ENCODE measurements at places on chromosomes 3 and 15. TPM values are rescaled to one million over a fixed set of nuclear protein-coding genes. Genes with fewer than 3 reads are reported as not detected.
A peak's percentile ranks its signal among the peaks of the same experiment; 100 is the strongest.

- DNase-seq: no peak
These were observed 16.5 kb upstream of the FGF7 start for GRCh38 chr15:49406352-49407118.

DNA sequence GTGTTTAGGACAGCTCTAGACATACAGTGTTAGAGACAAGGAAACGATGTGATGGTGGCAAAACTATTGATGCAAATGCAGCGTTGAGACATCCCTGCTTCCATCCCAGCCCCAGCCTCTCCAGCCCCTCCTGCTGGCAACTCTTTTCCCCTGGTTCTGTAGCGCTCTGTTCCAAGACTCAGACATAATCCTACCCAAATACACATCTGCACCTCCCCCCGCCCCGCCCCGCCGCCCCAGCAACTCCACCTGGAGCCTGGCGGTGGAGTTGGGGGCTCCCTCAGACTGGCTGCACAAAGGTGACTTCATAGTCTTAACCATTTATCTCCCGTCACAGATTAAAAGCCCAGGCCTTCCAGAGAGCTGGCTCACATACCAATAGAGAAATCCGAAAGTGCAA lies 7.2 kb upstream of the SEC22A start:
- DNase-seq: no peak

- DNase-seq: no peak
These were observed 59.1 kb upstream of the COL8A1 start for GRCh38 chr3:99579246-99579645.

DNA sequence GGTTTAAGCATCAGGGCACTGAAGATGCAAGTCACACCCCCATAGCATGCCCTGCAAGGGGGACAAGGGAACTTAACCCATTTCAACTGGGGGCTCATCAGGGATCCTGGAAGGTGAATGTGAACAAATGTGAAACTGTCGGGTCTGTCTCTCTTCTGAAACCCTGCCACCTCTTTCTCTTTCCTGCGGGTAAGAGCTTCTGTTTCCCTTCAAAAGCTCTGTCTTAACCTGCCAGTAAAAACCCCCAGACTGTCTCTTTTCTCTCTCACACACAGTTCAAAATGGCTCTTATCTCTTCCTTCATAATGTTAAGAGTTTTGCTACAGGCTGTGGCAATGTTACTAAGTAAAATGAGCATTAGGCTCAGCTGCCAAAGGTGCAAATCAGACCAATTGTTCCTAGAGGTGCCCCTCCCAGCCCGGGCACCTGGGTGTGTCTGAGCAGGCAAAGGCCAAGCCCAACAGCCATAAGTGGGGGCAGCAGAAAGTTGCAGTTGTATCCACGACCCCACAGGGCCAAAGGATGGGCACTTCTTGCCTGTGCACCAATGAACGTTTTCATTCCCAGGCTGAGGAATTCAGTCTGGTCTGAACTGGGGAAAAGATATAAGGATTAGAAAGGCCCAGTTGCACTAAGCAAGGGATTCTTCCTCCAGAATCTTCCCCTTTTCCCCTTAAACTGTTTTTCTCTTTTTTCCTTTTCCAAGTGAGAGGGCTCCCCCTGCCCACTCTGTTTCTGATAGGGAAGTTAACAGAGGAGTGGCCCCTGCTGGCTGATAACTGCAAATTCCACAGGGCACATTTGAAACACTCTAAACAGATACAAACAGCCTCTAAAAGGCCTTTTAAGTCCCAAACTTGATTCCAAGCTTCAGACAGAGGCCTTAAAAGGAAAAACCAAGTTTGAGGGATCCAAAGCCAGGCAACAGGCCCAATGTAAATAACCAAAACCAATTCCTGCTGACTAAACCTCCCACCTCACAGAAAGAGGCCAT lies 113.8 kb upstream of the EPHA6 start:
- no peak for DNase-seq

- no peak for DNase-seq
These were observed 658.6 kb downstream of the ZBBX start for GRCh38 chr3:166721466-166721865.

GRCh38 chr15:56838085-56838484 lies 80.4 kb upstream of the TCF12 start:
- no peak for DNase-seq

- peak; percentile 46 for DNase-seq
These were observed 9.4 kb downstream of the RPLP1 start for GRCh38 chr15:69462030-69462492.

The ENTPD3 gene
- total RNA-seq: 7.5 TPM

The PPP1R14D gene
- not detected for total RNA-seq

DNA sequence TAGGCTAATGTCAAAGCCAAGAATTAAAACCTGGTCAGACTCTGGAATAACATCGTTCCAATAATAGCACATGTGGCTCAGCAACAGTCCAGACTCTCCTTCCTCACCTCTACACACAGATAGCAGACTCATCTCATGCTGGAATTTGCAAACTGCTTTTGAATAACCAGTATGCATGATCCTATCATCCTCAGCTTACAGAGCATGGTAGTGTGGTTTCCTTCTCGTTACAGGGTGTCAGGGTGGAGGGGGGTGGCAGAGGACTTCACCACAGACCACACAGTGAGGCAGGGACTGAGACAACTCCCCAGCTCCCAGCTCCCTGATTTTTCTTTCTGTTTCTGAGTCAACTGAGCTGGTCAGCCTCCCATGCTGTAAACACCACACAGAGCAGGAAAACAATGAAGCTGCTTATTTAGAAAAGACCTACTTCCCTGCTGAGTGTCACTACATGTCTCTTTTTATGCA lies 101.6 kb downstream of the RPL22L1 start:
- DNase-seq: no peak

DNA sequence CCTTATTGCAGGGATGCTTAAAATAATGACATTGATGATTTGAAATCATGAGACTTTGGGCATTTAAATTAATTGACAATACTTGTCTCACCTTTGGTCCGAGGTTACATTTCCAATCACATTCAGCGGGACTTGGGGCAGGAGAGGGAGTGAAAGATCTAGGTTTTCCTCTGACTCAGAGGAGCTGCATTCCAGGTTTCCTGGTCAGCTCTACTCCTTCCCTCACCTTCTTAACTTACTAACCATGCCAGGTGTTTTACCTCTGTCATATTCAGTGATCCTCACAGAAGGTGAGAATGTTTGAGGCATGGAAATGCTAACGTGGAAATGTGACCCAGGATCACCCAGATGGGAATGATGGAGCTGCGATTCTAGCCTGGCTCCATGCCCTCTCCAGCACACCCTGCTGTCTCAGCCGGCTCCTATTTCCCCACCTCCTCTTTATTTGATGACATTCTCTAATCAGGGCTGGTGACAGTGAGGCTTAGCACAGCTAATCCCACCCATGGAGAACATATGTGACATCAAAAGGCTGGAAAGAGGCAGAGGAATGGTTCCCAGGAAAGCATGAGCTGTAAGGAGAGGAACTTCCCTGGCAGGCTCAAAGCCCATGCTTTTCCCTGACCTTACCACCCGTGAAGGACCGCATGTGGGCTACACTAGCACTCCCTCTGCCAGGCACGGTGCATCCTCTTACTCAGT lies 38.7 kb downstream of the THSD4 start:
- DNase-seq: no peak

The CCR9 gene
- not detected for total RNA-seq

- DNase-seq: no peak
These were observed 78.1 kb downstream of the NR1D2 start for GRCh38 chr3:24023197-24023596.

The ROBO2 gene
- total RNA-seq: 22.2 TPM

DNA sequence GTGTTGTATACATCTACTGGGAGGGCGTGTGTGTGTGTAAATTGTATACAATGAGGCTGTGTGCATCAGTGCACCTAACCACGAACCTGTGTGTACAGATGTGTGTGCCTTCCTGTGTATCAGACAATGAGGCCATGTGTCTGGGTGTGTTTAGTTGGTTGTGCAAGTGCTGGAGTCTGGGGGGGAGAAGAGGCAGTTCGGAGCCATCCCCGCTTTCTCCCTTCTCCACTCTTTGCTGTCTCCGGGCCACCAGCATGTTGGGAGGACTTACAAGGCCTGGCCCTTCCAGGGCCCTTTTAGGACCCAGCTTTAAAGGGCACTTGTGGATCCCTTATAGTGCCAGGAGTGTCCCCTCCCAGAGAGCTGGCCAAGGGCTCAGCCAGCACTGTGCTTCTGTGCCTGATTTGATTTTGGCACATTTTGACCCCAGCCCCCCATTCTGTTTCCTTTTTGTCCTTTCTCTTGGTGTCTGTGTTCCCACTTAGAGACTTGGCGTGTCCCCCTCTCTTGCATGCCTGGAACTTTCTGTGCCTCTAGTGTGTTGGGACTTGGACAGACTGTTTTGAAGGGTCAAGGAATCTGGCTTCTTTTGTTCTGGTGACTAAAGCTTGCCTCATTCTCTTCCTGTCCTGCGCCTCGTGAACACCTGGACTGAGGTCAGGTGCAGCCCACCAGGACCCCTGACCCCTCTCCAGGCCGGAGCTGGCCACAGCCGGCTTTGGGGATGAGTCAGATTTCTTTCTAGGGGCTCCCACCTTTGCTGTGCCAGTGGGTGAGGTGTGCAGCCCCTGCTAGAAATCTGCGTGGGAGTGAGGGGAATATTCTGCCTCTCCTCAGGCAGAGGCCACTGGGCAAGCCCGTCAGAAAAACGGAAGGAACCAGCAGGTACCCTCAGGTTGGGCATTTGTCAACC lies 1.5 kb downstream of the CTDSPL start:
- peak; percentile 31 for DNase-seq

DNA sequence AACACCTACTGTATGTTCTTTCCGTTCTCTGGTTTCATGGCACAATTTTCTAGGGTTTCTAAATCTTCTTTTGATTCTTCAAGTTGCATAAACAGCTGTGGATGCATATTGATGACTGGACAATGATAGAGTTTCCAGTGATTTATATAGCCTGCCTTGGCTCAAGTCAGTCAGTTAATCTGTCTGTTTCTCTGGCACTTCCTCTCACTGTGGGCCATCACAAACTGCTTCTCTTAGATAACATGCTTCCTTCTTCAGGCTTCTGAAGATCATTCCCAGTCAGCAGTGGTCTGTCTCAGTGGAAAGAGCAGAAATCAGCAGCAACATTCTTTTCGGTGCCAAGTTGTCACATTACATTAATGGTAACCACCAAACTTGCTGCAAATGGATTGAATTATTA lies 207.2 kb downstream of the RYR3 start:
- DNase-seq: no peak

- DNase-seq: peak; percentile 85
These were observed 30.7 kb downstream of the SEMA7A start for GRCh38 chr15:74402873-74403587.

GRCh38 chr15:53448232-53449015 lies 311.0 kb downstream of the WDR72 start:
- DNase-seq: no peak

The AHSG gene
- total RNA-seq: not detected

DNA sequence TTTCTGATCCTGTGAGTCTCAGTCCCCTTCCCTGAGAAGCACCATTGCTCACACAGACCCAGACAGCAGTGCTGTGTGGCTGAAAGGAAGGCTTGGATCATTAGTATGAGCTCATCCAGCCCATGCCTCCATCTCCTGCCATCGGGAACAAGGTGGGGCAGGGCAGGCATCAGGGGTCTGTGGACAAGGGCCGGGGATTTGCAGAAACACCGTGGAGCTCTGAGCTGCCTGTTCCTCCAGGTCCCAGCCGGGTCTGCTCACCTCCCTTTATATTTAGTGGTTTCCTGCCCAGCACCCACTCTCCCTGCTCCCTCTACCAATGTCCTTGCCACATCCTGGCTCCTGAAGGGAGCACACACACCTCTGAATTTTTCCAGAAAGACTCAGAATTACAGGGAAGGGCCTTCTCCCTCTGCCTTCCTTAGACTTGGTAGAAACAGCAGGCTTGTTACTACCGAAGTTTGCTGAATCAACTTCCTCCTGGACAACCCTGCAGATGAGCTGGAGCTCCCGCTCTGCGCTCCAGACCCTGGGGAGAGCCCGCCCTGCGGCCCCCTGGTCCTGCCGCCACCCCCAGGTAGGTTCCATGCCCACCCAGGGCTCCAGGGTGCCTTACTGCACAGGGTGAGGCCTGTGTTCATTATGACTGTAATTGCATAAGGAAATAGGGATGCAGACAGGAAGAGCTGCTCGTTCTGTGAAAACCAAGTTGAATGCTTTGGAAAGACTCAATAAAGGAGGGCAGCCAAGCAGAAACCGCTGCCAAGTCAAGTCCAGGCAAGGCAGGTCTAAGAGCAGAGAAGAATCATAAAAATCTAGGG lies 128.1 kb downstream of the NSMCE3 start:
- no peak for DNase-seq

The PPP2R3A gene
- 11.3 TPM for total RNA-seq

The IL17RB gene
- total RNA-seq: 5.5 TPM

The ZNF80 gene
- total RNA-seq: 0.16 TPM

- DNase-seq: no peak
These were observed 845.9 kb downstream of the TBL1XR1 start for GRCh38 chr3:176351408-176351807.

DNA sequence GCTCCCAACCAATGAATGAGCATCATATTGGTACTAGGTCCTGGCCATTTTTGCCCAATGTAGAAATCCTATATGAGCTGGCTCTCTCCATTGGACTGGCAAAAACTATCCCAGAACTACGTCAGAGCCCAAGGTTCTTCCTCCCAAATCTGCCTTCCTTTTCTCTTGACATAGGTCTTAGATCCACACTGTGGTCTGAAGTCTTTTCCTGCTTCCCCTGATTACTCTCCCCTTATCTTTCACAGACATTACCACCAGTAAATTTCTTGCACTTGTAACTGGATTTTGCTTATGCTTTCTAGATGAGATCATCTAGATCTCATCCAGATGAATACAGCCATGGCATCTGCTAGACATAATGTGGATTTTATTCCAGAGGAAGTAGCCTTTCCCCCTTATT lies 141.2 kb upstream of the GADL1 start:
- no peak for DNase-seq

DNA sequence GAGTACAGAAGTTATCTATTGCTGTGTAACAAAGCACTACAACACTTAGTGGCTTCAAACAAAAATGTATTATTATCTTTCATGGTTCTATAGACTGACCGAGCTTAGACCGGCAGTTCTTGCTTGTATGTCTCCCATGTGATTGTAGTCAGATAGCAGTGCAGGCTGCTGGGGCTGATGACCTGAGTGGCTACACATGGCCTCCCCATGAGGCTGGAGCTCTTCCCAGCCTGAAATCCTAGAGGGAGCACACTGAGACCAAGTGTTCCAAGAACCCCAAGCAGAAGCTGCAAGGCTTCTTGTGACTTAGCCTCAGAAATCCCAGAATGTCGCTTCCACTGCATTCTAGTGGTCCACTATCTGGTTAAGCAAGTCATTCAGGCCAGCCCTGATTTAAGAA lies 141.2 kb upstream of the TLE3 start:
- DNase-seq: no peak

The ITIH1 gene
- total RNA-seq: not detected

The DAPK2 gene
- total RNA-seq: 23.8 TPM

The SLC9C1 gene
- total RNA-seq: 0.20 TPM

GRCh38 chr15:70579766-70580165 lies 183.6 kb downstream of the UACA start:
- no peak for DNase-seq

The SLC9A9 gene
- 17.9 TPM for total RNA-seq

- no peak for DNase-seq
These were observed 182.4 kb downstream of the SV2B start for GRCh38 chr15:91282486-91282885.

The BCL2A1 gene
- total RNA-seq: 99.2 TPM

The P2RY1 gene
- total RNA-seq: 17.2 TPM

GRCh38 chr3:42601896-42602581 lies 1.6 kb downstream of the NKTR start:
- DNase-seq: no peak

GRCh38 chr3:179528772-179529171 lies 34.0 kb upstream of the ACTL6A start:
- DNase-seq: no peak

Data from left lung (tissue), 14 donors.